ENCODE measurements at places on chromosomes 4 and X.

DNA sequence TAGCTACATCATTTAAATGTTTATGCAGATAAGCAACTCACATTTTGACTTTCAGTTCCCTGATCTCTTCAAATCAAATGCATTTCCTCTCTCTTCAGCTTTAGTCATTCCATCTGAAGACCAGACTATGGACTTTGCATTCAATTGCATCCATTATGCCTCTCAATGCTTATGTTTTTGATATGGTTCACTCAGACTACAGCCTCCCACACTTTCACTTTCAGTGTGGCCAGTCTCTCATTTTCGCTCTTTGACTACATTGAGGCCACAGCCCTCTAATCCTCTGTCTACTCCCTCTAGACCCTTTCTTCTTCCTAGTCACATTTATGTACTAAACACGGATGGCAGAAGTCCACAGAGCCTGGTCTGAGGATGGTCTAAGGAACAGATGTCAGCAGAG is 24.5 kb upstream of the VEGFC start:
- no peak for DNase-seq

- DNase-seq, result no peak
Measured at GRCh38 chrX:71162981-71163380, 18.3 kb downstream of the NLGN3 start.

- DNase-seq, result no peak
Measured at GRCh38 chrX:72158773-72159172, 22.8 kb upstream of the PIN4 start.

- DNase-seq, result no peak
Measured at GRCh38 chr4:26055855-26056254, 141.8 kb downstream of the SMIM20 start.

DNA sequence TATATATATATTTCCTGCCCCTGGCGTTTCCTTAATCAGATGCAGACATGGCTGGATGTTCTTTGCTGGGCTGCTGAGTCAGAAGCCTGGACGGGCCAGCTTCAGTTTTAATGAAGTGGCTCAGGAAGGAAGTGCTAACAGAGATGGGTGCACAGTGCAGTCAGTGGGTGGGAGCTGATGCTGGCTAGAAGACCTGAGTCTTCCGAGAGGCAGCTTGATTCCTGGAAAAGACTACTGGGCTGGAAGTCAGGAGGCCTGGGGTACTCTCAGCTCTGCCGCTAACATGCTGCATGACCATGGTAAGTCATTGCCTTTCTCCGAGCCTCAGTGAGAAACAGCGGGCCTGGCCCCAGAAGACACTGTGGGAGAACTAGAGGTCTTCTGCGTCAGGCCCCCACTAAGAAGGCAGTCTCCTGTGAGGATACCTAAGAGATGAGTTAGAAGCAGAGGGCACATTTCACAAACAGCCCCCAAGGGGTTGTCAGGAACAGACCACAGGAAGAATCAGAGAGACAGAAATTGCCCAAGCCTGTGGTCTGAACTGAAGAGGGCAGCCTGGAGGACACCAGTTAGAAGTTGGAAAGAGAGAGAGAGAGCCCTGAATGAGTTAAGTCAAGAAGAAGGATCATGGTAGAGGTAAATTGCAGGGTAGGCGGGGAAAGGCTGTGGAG is 8.3 kb upstream of the CD40LG start:
- DNase-seq, result no peak

GRCh38 chr4:157643257-157643656 is 422.7 kb downstream of the GRIA2 start:
- DNase-seq, result no peak

DNA sequence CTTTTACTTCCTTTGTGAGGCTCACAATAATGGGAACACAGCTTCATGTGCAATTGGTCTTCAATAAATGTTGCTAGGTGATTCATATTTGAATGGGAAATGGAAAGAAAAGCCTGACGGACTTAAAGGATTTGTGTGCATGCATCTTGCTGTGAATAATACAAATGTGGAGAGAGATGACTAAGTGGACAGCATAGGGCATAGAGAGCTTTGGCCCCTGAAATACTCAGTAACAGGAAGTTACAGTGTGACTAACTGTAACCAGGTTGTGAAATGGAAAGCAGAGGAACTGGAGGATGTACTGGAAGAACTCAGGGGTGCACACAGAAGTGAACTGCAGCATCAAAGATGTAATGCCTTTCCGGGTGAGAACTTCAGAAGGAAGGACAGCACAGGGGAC is 206.7 kb downstream of the MGST2 start:
- no peak for DNase-seq

DNA sequence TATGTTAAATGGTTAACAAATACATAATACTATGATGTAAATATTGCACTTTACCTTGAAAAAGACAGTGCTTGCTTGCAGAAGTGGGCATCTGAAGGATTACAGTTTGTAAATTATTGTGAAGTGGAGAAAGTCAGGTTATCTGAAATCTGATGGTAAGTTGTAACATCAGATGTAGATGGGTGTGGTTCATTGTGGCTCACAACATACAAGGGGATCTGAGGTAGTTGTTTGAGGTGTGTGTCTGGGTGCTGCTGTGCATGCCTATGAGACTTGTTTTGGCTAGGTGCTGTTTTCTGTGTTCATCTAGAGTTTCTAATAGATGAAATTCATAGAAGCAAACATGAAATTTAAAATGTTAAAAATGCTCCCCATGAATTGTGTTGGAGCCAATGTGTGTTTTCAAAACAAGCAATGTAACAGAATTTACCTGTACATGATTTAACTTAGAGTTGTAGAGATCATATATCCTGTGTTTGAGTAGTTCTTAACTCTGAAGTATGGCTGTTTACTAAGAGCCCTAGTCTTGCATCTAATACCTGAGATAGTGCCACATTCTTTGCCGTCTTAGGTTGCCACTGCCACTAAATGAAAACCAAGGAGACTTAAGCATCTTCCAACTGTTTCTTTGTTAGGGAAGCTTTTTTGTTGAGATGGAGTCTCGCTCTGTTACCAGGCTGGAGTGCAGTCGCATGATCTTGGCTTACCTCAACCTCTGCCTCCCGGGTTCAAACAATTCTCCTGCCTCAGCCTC is 11.9 kb upstream of the NDUFC1 start:
- DNase-seq, result no peak

DNA sequence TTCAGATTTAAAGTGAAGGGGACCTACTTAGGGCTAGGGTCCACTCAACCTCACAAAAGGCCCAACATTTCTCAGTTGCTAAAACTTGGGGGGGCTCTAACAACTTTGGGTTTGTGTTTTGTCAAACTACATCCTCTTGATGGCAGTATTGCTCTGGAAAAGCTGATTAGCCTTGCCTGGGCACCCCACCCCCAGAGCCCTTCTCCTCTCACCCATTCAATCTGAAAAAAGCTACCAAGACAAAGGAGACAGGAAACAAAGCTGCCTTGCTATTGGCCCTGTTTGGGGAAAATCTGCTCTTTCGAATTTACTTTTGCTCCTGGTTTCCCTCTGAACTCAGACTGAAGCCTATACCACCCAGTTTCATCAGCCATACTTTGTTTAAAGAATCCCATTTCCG is 195.2 kb upstream of the STK26 start:
- no peak for DNase-seq

- DNase-seq, result no peak
Measured at GRCh38 chrX:110914281-110914680, 118.7 kb upstream of the CHRDL1 start.

DNA sequence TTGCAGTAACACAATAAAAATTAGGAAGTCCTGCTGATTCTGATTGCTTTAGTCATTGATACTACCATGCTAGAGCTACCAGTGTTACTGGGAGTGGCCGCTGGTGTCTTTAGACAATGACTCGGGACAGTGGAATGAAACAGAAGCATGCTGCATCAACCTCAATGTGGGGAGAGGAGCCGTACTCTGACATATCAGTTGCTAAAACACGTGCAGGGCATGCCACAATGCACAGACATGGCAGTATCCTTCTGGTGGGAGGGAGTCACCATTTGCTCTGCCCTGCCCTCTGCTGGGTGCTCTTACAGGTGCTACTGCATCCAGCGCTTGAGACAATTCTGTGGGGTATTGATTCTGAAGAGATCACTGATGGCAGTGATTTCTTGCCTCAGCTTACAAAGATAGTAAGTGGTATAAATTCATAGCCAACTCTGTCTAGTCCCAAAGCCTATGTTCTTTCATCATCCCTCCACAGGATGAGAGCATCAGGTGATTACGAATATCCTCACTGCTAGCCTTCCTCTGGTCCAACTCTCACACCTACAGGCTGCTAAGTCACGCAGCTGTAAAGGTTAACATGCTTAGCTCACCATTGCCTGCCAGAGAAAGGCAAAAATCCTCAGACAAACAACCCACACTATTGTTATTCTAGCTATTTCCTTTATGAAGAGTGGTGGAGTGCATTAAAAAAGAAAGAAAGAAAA is 43.7 kb downstream of the NSG1 start:
- DNase-seq, result no peak

GRCh38 chr4:98645527-98645926 is 12.9 kb downstream of the TSPAN5 start:
- DNase-seq, result no peak

DNA sequence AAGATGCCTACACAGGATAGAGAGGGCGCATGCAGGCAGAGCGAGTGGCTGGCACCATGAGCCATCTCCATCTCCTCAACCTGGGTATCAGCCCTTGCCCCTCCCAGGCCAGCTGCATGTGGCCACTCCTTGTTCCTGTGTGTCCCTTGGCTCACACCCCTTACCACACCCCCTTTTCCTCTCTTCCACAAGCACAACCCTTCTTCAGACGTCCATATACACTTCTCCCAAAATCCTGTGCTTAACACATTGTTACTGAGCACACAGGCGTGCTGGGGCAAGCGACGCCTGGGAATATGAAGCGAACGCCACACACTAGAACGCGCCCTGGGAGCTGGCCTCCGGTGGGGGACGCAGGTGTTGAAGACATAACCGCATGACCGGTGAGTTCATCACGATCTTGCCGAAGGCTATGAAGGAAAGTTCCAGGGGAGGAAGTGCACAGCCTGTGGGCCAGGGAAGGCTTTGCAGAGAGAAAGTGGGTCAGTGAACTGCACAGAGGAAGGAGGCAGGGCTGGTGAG is 19.1 kb upstream of the KIAA0232 start:
- DNase-seq, result no peak

DNA sequence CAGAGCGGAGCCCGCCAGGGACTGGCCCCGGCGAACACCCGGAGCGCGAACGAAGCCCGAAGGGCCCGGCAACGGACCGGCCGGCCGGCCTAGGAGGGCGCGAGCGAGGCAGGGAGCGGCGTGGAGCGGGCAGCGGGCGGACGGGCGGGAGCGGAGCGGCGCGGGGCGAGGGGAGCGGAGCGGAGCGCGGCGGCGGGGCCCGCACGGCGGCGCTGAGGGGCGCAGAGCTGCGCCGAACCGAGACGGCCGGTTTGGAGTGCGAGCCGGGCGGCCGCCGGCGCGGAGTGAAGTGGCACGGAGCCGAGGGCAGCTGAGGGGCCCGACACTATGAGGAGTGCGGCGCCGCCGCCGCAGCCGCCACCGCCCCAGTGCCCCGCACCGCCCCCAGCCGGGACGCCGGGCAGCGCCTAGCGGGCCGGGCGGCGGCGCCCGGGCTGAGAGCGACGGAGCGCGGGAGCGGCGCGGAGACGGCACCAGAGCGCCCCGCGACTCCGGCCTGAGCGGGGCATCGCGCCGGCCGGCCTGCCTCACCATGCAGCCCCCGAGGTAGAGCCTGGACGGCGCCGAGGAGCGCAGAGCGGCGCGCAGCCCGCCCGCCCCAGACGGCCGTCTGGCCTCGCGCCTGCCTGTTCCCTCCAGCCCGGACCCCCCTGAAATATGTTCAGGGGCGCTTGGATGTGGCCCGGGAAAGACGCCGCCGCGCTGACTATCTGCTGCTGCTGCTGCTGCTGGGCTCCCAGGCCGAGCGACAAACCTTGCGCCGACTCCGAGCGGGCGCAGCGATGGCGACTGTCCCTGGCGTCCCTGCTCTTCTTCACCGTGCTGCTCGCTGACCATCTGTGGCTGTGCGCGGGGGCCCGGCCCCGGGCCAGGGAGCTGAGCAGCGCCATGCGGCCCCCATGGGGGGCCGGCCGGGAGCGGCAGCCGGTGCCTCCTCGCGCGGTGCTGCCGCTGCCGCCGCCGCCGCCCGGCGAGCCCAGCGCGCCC is 793 bp downstream of the NALF2 start:
- no peak for DNase-seq

DNA sequence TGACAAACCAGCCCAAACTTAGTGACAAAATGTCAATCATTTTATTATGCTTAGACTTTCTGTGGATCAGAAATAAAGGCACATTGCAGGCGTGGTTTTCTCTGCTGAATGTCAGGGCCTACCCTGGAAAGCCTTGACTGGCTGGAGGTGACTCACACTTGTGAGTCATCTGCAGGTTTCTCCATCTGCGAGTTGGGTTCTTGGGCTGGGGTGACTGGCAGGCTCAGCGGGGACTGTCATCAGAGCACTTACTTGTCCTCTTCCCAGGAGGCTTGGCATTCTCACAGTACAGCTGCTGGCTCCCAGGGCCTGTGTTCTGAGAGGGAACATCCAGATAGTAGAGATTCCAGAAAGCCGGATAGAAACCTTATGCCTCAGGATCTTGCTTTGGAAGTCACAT is 153.8 kb upstream of the AGA start:
- DNase-seq, result no peak

GRCh38 chr4:10023806-10024205 is 2.5 kb upstream of the SLC2A9 start:
- no peak for DNase-seq

GRCh38 chr4:86594559-86595425 is 677 bp downstream of the PTPN13 start:
- no peak for DNase-seq

DNA sequence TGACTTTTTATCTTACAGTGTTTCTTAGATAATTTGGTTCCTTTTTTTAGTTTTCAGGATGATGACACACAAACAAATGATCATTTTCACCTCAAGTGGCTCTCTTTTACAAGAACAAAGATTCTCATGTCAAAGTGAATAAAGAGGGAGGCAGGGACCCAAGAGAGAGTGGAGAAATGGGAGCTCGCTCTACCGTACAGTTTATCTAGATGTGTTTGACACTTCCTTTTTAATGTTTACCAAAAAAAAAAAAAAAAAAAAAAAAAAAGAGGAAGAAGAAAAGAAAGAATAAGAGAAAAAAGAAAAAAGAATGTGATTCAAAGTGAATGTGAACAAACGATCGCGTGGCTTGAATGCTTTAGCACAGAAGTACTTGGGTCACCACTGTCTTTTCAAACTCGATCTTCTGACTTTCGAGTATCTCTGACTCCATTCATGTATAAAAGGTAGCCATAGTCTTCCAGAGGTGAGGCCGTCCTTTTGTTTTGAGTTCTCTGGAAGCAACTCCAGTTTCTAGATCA is 75.6 kb upstream of the GRXCR1 start:
- no peak for DNase-seq

All from activated CD8-positive, alpha-beta memory T cell treated with anti-CD3 and anti-CD28 coated beads for 4 hours (primary cell).